ENCODE measurements at places on chromosomes 12 and 14. TPM values are rescaled to one million over a fixed set of nuclear protein-coding genes. Genes with fewer than 3 reads are reported as not detected.
A peak's percentile ranks its signal among the peaks of the same experiment; 100 is the strongest.

DNA sequence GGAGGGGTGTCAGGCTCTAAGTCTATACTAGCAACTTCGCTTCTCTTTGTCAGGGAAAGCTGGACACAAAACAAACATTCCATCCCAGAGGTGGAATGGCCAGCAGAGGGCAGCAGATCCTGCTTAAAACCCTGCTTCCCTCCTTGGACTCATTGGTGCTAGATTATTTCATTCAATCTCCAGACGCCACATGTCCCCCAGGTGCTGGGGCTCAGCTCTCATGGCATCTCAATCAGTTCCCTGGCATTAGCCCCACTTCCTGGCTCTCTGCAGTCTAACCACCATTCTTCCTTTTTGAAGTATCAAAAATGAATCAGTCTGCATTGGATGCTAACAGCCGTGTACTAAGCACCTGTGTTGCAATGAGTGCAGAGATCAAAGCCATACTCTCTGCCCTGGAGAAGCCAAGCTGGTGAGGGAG lies 8.1 kb upstream of the PPP1R1A start:
- DNase-seq: peak; percentile 45

SYNDIG1L gene
- total RNA-seq: 0.30 TPM

RFX4 gene
- total RNA-seq: not detected

GRCh38 chr12:2683283-2684025 lies 111.3 kb upstream of the FKBP4 start:
- no peak for DNase-seq

- no peak for DNase-seq
These were observed 5.6 kb downstream of the OR10P1 start for GRCh38 chr12:55642267-55642666.

BCL11B gene
- total RNA-seq: 0.55 TPM

IFNG-AS1 gene
- total RNA-seq: not detected

TAS2R13 gene
- 3.8 TPM for total RNA-seq

TMTC1 gene
- 20.5 TPM for total RNA-seq

LTB4R2 gene
- not detected for total RNA-seq

DNA sequence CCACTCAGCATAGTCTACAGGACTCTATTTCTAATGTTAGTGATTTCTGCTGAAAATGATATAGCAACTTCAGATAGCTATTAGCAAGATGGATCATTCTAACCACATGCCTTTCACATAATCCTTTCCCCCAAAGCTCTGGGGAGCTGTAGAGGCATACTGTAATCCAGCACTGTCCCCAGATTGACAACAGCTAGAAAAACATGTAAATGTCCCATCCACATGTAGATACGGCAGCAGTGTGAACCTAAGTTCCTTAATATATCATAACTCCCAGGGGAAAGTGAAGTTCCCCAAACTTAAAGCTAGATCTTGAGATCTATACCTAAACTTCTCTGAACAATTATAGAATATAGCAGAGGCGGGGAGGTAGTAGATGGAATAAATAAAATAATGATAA lies 14.0 kb downstream of the ZNF664 start:
- DNase-seq: no peak

DNA sequence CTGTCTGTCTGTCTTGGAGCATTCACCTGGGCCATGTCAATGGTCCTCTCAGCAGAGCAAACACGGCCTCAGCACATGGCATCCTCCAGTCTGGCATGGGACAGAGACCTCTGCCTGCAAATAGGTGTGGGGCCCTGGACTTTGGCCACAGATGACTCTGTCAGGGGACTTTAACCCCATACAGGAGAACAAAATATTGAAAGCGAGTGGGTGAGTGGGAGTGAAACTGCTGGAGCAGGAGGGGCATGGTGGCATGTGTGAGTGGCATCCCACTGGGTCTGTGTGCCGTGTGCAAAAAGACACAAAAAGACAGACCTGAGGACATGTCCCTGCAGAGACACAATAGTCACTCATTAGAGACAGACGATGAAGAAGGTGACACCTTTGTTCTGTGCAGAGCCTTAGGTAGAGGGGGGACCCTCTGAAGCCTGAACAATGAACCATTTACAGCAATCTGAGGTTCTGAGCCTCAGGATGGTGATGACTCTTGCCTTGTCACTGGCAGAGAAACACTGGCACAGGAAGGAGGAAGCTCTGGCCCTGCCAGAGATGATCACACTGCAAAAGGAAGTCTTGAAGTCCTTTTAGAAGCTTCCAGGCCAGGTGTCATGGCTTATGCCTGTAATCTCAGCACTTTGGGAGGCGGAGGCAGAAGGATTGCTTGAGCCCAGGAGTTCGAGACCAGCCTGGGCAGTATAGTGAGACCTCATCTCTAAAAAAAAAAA lies 7.5 kb downstream of the LAG3 start:
- DNase-seq: no peak

DNA sequence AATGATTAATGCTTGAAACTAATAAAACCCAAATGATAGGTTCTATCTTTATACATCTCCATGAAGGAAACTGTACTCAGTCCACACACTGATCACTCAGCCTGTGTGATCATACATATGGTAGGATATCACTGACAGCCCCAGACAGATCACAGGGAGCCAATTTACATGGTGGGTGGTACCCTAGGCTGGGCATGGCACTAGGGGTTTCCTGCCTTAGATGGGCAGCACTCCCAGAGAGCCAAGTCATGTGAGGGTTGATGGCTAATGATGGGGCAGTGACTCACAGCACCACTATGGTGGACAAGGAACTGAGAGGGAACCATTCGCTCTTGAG lies 89.6 kb upstream of the PTPRR start:
- no peak for DNase-seq

GRCh38 chr12:5611162-5611561 lies 179.3 kb downstream of the NTF3 start:
- DNase-seq: no peak

- no peak for DNase-seq
These were observed 30.7 kb upstream of the ESR2 start for GRCh38 chr14:64324895-64325294.

GRCh38 chr12:10982244-10982643 lies 4.5 kb downstream of the TAS2R50 start:
- no peak for DNase-seq

SOX5 gene
- 9.1 TPM for total RNA-seq

DNA sequence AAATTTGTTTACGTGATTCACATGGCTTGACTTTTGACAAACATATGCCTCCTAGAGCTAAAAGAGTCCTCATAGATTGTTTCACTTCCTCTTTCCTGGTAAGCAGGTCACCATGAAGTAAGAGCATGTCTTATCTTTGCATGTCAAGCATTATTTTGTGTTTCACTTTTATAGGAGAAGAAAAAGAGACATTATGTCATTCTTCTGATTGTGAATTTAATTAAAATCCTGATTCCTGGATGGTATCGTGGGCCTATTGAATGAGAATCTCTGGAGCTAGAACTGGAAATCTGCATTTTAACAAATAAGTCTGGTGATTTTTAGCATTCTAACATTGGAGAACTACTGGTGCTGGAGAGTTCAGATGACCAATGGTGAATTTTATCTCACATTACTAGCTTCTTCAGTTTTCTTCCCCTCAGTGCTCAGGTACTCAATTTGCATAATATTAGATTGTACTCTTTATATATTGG lies 218.6 kb upstream of the ATP2B1 start:
- DNase-seq: no peak

- DNase-seq: no peak
These were observed 110.7 kb downstream of the SLC25A21 start for GRCh38 chr14:37061697-37062096.

- no peak for DNase-seq
These were observed 146.7 kb downstream of the DYRK2 start for GRCh38 chr12:67795236-67795635.

DNA sequence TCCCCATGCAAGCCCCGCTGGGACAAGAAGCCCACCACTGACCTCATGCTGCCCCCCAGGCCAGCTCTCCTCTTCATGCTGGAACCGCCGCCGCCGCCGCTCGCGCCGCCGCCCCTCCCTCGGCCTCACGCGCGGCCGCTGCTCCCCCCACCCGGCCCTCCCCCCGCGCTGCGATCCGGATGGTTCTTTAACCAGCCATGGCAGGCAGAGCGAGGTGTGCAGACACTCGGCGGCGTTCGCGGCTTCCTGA lies at the start of gene DCAF5:
Gene DCAF5, minus strand, starts transcription at position 218 of the 250 bp plus-strand sequence. Its CDS starts 141 bp downstream, at position 77.
- DNase-seq: peak; percentile 95

GRCh38 chr14:38752341-38752740 lies 350.7 kb downstream of the SEC23A start:
- DNase-seq: no peak

PZP gene
- not detected for total RNA-seq

DNA sequence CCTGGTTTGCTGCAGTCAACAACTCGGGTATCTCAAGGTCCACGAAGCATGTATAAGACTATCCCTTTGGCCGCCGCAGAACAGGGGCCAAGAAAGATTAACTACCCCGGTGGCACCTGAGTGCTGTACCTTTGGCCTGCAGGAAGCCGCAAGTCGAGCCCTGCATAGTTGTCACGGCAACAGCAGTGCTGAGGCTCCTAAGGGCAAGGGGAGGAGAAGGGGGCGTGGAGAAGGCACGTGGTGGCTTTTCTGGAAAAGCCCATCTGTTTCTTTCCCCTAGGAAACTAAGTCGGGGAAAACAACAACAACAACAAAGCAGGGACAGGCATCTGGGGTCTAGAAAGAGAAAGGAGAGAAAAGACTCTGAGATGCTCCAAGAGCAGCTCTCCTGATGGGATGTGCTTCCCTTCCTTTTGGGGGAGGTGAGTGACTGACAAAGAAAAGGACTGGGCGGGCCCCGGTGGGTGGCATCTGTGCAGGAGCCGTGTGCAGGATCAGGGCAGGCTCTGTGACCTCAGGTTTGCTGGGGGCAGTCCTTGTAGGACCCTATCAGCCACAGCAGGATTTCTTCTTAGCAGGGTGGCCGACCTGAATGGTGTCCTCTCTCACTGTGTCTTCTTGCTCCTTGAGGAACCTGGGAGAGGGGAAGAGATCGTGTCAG lies 123.9 kb downstream of the PRMT8 start:
- no peak for DNase-seq

DNA sequence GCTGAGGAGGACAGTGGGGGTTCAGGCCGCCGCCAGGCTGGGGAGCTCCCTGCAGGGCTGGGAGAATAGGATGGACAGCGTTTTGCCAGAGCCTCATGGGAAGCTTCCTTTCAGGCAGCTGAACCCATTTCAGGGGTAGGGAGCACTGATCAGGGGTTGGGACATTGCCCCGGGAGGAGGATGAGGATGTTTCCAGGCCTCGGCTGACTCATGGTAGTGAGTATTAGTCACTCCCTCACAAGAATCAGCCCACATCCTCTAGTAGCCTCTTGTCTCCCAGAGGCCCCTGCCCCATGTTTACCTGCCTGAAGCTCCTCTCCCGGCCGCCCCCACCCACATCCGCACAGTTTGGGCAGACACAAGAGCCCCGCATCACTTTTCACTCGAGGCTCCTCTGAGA lies 89.8 kb downstream of the ZFP36L1 start:
- peak; percentile 58 for DNase-seq

DNA sequence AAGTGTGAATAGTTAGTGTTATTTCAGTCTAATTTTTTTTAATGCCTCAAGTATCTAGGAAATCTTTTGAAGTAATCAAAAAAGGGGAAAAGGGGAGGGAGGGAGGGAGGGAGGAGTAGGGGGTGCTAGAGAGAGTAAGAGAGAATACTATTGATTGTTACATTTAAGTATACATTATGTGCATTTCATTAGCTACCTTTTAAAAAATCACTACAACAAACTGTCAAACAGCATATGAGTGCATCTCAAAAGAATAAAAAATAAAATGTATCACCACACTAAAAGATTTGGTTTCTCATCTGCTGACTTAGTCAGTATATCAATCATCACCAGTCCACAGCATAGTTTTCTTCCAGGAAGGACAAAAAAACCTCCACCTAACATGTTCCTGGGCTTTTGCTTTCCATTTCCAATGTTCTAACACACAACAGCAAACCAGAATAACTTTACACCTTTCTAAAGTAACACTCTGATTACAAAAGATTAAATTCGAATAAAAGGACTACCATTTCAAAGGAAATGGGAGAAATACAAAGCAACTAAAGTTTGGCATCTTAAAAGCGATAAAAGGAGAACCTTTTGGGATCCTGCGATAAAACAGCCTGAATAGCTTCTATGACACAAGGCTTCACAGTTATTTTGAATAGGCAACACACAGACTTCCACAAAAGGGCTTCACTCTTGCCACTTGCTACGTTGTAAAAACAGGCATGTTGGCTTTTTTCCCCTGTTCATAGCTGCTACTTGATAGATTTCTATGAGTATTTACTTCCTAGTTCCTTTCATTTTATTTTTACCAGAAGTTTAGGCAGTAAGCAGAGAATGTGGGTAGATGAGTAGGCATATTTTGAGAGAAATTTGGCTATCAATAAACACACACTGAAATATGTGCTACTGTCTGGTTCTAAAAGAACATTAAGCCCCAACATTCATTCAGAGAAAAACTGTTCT lies 160.9 kb downstream of the EPS8 start:
- DNase-seq: no peak

DNA sequence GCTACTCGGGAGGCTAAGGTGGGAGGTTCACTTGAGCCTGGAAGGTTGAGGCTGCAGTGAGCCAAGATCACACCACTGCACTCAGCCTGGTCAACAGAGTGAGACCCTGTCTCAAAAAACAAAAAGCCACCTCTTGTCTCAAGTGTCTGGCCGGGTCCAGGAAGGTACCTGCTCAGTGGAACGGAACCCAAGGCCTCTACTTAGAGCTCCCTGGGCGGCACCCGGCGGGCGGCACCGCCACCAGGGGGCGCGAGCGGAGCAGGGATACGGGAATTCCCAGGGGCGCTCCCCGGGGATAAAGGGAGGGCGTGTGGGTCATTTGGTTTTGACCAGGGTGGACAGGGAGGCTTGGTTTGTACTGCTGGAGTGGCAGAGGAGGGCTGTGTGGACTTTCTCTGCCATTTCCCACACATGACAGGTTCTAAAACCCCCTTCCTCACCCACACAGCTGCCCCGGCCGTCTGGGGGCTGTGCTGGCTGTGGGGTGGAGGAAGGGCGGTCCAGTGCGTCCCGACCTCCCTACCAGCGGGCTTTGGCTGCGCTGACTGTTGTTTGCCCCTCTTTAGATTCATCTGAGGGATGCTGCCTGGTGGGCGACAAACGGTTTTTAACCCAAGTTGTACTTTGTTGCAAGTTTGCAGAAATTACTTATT lies 91.4 kb downstream of the SETD3 start:
- DNase-seq: no peak

RNASE4 gene
- total RNA-seq: 69.9 TPM

KLRF1 gene
- total RNA-seq: 1.5 TPM

DNA sequence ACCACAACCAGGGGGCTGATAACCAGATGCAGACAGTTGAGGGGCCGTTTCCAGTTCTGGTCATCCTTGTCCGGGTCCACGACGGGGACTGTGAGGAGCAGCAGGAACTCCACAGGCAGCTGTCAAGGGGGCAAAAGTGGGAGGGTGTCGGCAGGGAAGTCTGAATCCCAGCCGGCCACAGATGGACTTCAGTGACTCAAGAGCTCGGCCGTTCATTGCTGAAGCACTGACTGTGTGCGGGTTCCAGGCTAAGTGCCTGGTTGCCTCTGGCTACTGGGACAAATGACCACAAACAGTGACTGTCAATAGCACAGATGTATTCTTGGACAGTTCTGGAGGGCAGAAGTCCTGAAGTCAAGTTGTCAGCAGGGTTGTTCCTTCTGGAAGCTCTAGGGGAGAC lies 19.6 kb downstream of the SLC8B1 start:
- DNase-seq: no peak

GRCh38 chr12:55985341-55985740 lies 11.5 kb downstream of the RAB5B start:
- no peak for DNase-seq
